ENCODE measurements at places on chromosomes 6 and 20.

DNA sequence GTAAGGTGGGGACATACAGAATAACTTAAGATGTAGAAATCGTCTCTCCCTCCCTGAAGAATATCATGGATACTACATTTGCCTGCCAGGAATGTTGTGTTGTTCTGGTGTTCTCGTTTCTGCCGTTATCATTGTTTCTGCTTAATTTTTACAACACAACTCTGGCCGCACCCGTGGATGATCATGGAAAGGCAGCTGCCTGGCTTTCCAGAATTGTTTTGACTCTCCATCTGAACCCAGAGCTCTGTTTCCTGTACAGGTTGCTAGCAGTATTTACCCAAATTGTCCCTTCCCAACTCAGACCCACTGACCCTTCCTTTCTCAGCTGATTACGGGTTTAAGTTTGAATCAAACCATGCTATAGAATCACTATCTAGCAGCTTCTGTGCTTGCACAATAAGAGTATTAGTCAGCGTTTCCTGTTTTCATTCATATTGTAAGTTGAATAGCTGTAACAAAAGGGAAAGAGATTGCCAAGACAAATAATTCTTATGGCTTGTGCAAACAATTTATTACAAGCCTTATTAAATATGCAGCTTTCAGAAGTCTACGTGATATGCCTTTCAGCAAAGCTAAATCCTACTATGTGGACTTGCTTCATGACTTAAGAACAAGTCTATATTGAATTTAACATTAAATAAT lies 139.0 kb downstream of the MTHFD1L start:
- DNase-seq: no peak

- no peak for DNase-seq
Observed at GRCh38 chr20:57524511-57525176, at the start of gene CTCFL. Gene CTCFL (minus strand): TSS chr20:57525140. CDS start chr20:57524205, 935 bp downstream.

- no peak for DNase-seq
Observed at GRCh38 chr6:170317718-170318117, 11.2 kb downstream of the FAM120B start.

DNA sequence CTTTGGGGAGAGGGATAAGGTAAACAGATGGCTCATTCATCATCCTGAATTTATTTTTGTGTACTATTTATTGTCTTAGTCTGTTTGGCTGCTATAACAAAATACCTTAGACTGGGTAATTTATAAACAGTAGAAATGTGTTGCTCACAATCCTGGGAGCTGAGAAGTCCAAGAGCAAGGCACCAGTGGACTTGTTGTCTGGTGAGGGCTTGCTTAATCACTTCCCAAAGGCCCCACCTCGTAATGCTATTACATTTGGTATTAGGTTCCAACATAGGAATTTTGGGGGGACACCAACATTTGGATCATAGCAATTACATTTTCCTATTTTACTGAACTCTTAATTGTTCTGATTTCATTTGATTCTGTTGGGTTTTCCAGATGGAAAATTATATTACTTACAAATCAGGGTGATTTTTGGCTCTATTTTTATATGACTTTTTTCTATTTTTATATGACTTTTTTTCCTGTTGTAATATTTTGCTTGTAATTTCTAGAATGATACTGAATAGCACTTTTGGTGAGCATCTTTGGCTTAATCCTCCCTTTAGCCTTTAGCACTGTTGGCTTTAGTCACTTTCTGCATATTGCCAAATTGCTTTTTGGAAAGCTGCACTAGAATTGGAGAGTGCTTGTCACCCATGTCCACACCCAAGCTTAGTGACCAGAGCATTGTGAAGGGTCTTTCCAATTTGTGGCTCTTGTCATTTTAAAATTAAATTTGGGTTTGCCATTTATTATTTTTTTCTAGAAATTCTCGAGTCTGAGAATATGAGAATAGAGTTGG lies 43.7 kb upstream of the TULP4 start:
- no peak for DNase-seq

GRCh38 chr20:50567860-50568548 lies 57.8 kb downstream of the PTPN1 start:
- peak; percentile 83 for DNase-seq
